Right renal cortex interstitium (tissue), 3 donors: ENCODE measurements at places on chromosomes 1 and 21. TPM values are rescaled to one million over a fixed set of nuclear protein-coding genes. Genes with fewer than 3 reads are reported as not detected.

GRCh38 chr1:26057189-26057588 is 10.2 kb downstream of the TRIM63 start:
- DNase-seq, result no peak

The IFI44 gene
- polyA plus RNA-seq, result 18.7 TPM

The MYBPH gene
- 0.08 TPM for polyA plus RNA-seq

- no peak for DNase-seq
Observed at GRCh38 chr1:204105131-204105515, 32.2 kb downstream of the SOX13 start.

- DNase-seq, result no peak
Observed at GRCh38 chr1:149942207-149942606, 5.5 kb upstream of the MTMR11 start.

- no peak for DNase-seq
Observed at GRCh38 chr1:160466961-160467360, 56.1 kb downstream of the SLAMF6 start.
